ENCODE measurements at places on chromosomes 3 and 15.
A peak's percentile ranks its signal among the peaks of the same experiment; 100 is the strongest.

DNA sequence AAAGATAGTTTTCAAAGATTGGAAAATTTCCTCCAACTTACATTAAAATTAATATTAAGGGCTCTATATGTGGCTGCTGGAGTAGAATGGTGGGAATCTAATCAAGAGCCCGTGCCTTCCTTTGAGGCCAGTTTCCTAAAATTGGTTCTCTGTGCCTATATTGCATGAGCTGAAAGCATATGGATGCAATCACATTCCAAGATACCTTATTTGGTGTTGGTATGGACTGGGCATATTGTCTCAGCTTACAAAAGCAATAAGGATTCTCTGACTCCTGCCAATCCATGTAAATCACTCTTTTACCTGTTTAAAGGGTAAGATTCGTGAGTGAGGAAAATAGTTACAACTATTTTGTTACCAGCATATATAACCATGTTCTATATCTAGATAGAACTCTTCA, 111.6 kb downstream of the GREM1 start:
- no peak for DNase-seq

GRCh38 chr3:63892773-63893352, 19.3 kb downstream of the SCAANT1 start:
- DNase-seq, result no peak

DNA sequence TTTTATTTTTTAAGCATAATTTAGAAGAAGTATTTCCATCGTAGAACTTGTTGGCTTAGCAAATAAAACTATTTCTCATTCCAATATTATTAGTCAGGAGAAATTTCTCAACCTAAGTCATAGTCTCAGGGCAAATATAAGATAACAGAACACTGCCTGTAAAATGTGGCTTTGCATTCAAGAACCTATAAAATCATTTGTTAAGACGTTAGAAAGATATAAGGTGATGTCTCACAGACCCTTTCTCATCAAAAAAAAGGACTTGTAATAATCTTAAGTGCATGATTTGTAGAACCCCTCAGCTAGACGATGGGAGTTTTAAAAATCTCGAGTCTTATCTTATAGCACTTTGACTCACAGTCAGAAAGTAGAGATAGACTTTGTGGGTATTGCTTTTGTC, 314.7 kb upstream of the CFAP20DC start:
- DNase-seq, result no peak

DNA sequence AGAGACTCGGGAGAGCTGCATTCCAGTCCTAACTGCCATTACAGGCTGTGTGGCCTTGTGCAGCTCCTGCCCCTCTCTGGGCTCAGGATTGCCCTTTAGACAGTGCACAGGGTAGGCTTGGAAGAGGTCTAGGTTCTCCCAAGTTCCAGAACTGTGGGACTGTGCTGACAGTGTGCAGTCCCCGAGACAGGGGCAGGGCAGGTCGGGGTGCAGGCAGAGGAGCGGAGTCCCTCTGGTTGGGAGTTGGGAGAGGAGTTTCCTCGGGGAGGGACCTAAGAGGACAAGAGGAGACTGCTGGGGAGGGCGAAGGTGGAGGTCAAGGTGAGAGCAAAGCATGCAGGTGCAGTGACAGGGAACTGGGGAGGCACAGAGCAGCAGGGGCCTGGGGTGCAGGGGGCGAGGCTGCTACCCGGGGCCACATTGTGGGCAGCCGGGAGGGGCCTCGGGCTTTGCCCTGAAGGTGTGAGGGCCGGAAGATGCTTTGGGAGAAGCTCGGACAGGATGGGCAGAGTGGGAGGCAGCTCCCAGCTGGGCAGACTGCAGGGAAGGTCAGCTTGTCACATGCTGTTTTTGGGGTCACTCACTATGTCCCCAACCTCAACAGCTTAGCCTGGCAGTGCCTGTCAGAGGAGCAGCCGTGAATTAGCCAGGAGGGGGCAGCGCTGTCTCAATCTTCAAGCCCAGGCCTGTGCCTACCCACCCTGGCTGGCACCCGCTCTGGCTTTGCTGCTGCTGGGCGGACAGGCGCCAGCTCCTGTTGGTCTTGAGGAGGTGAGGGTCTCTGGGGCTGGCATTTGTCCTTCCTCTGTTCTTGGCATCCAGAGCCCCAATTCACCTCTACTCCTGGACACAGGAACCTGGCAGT, 15.4 kb upstream of the CSPG4 start:
- DNase-seq, result peak; percentile 70

- no peak for DNase-seq
These were observed 262.4 kb downstream of the NLGN1 start for GRCh38 chr3:173659972-173660371.

DNA sequence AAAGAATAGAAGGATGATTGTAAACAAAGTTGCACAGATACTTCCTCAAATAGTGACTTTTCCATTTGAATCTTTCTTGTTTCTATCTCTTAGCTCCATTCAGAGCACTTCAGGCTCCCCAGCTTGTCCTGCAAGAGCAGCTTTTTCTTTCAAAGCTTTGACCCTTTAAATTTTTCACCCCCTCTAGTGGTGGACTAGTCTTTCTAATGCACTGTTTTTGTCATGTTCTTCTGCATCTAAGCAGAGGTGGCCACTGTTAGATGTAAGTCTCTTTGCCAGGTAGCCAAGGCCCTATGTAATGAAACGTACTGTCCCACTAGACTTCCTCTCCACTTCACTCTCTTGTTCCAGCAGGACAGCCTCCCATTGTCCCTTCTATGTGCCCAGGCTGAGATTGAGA, 74.0 kb upstream of the MANF start:
- DNase-seq, result no peak

Measured in posterior cingulate gyrus (tissue), 11 donors.